Fibroblast of skin of back (primary cell): ENCODE measurements at places on chromosomes 7 and 10.

DNA sequence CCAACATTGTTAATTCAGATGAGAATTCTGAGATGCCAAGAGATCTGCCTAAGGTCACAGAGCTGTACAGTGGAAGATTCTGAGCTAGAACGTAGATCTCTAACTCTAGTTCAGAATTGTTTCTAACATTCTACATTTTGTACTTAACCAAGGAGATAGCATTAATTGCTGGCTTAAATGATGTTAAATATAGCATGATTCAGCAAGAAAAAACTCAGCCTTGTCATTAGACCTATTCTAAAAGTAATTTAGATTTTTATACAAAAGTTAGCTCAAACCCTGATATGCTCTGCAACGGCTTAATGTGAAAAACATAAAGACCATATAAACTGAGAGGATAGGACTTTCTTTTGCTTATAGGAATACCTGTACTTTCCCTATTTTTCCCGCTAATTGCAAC is 3.4 kb upstream of the CCDC71L start:
- DNase-seq = no peak

DNA sequence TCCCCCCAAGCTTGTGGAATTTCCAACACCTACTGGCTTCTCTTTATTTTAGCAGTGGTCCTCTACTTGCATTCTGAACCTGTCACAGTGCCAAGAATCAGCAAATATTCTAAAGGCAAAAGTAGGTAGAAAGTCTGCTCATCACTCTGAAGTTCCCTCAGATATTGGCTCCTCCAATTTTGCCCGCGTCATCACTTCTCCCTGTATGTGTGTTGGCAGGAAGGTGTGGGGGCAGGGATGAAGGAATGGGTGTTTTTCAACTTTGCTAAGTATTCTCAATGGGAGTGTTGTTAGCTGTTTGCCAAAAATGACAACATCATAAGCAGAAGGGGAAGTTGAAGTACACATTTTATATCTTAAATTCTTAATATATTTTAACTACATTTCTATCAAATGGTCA is 226.2 kb downstream of the POLR1F start:
- no peak for DNase-seq

DNA sequence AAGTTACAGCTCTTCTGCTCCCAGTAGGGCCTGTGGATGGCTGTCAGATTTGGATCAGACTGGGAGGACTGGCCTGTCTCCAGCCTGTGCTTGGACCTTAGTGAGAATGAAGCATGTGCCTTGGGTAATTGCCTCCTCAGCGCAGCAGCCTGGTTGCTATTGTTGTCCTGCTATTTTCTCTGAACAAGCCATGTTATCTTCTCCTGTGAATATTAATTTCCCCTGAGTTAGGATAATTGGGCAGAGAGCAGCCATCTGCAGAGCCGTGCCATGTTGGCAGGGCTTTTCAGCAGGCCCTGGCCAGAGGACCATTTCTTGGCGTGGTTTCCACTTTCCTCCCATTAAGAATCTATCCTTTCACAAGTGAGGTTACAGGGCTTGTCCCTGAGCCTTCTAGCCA is 497.3 kb downstream of the SORCS3 start:
- no peak for DNase-seq

GRCh38 chr7:12269100-12269895 is 58.2 kb downstream of the TMEM106B start:
- no peak for DNase-seq
